Activated CD4-positive, CD25-positive, alpha-beta regulatory T cell (primary cell): ENCODE measurements at places on chromosomes 7 and 10.

DNA sequence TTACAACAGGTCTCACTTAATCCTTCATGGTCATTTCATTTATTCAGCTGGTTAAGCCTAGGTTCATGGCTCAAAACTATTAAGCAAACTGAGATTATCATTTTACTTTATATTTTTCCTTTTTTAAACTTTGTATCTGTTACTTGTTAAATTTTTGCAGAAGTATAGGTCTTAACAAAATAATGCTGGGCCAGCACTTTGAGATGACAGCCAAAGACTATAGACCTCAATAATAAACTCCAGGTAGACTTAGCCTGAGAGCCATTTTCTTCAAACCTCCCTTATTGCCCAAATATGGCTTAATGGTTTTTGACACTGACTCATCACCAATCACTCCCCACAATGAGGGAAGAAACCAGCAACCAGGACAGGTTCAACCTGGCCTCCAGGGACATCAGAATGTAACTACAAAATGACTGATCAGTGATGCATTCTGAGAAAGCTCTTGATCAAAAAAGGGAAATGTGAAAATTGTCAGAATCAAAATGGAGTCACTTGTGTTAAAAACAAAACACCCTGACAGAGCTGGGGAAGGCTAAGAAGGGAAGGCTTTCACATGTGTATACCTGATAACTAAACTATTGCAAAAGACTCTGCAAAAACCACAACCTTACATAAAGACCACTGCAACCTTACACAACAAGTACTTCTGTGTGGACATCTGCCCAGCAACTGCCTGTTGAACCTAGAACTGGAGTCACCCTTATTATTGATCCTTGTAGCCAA lies 2.1 kb upstream of the CCDC126 start:
- DNase-seq: no peak

GRCh38 chr7:44073664-44074348 lies 8.4 kb upstream of the PGAM2 start:
- DNase-seq: peak; percentile 31

DNA sequence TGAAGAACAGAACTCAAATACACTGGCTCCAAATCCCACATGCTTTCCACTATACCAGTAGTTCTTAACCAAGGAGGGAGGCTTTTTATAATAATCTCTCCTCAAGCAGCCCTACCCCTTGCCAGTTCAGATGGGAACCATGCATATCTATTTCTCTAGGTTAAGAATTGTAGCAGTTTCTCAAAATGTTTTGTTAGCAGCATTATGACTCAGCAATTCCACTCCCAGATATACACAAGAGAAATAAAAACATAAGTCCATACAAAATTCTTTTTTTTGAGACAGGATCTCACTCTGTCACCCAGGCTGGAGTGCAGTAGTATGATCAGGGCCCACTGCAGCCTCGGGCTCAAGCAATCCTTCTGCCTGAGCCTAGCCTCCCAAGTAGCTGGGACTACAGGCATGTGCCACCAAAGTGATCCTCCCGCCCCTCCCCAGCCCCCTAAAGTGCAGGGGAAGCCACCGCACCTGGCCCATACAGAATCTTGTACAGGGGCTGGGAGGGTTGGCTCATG lies 18.1 kb downstream of the YWHAG start:
- DNase-seq: no peak

- DNase-seq: no peak
These were observed 24.4 kb downstream of the SLC26A4 start for GRCh38 chr7:107684947-107685463.

GRCh38 chr10:132684164-132684891 lies 101.6 kb downstream of the NKX6-2 start:
- DNase-seq: no peak

- DNase-seq: no peak
These were observed 5.7 kb downstream of the GRID2IP start for GRCh38 chr7:6545398-6546126.

- DNase-seq: no peak
These were observed 52.3 kb upstream of the RET start for GRCh38 chr10:43024524-43024923.

- no peak for DNase-seq
These were observed 64.2 kb downstream of the CFAP46 start for GRCh38 chr10:132878091-132878729.

DNA sequence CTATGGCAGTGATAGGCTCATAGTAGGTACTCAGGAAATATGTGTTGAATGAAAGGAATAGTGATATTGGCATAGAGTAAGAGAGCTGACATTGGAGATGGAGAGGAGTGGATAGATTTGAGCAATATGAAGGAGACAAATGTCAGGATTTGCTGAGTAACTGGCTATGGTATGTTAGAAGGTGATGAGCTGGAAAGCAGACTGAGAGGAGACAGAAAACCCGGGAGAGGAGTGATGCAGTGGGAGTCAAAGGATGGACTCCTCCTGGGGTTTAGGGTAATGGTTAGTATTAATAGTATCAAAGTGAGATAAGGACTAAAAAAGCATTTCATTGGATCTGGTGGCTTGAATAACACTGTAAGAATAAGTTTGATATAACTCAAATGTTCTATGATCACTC lies 64.8 kb downstream of the CD36 start:
- DNase-seq: no peak
